ENCODE measurements at places on chromosomes 2 and 18. TPM values are rescaled to one million over a fixed set of nuclear protein-coding genes. Genes with fewer than 3 reads are reported as not detected.
A peak's percentile ranks its signal among the peaks of the same experiment; 100 is the strongest.

DNA sequence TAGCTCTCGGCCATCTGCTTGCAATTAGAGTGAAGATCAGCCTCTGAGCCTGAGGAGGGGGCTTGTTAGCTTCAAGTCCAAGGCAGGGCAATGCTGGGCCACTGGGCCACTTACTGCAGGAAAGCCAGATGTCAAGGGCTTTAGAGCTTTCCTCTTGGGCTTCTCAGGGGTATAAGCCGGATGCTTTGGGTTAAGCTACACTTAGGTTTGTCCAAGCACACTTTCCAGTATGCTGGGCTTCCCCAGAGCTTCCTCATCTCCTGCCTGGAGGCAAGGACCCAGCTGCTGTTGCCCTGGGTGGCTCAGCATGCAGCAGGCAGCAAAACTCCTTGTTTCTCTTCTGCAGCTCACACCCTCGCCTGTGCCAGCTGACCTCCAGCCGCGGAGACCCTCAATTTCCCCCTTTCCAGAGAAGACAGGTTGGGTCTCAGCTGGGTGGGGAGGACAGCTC is 29.0 kb upstream of the ATOH8 start:
- no peak for DNase-seq

- no peak for DNase-seq
These were observed 23.9 kb upstream of the BOD1L2 start for GRCh38 chr18:57122936-57123510.

The PID1 gene
- total RNA-seq: 15.9 TPM

- no peak for DNase-seq
These were observed 872 bp downstream of the RDH14 start for GRCh38 chr2:18559531-18560030.

The HS1BP3 gene
- 13.9 TPM for total RNA-seq

DNA sequence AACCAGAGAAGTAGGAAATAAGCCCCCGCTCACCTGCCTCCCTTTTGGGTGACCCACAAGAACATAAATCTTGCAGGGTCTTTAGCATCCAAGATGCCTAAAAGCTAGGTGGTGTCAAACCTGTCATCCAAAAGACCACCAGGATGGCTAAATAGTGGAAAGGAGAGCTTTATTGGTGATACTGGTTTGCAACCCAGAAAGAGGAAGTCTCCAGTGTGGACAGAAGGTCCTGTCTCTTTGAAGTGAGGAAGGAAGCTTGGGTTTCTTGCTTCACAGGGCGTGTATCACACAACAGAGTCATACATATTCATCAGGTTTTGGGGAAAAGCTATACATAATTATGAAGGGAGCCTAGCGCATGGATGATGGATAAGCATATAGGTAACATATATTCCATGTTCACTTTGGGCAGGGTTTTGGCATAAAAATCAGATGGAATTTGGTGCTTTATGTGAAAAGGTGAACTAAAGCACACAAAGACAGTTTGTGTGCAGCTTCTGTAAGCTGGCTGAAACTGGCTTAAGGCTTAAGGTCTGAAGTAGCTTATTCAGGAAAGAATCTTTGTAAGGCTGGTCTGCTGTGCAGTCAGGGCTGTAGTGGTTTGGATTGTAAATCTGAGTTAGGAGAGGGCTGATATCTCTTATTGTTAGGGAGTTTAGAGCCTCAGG is 102.2 kb upstream of the MSH2 start:
- DNase-seq: no peak

The ADAM23 gene
- not detected for total RNA-seq

The GKN1 gene
- total RNA-seq: not detected

DNA sequence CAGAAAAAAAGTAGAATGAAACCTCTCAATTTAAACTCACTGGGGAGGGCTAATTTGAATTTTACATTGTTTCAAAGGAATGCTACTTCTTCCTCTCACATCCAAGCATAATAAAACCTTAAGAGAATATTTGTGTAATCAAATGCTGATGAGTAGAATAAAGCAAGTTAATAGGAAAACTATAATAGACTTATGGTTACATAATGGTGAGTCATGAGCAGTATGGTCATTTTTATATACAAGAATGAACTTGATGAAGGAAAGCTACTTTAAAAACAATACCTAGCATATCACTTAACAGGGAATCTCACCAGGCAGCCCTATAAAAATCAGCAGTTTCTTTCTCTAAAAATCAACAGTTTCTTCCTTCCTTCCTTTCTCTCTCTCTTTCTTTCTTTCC is 80.3 kb downstream of the VSNL1 start:
- no peak for DNase-seq

DNA sequence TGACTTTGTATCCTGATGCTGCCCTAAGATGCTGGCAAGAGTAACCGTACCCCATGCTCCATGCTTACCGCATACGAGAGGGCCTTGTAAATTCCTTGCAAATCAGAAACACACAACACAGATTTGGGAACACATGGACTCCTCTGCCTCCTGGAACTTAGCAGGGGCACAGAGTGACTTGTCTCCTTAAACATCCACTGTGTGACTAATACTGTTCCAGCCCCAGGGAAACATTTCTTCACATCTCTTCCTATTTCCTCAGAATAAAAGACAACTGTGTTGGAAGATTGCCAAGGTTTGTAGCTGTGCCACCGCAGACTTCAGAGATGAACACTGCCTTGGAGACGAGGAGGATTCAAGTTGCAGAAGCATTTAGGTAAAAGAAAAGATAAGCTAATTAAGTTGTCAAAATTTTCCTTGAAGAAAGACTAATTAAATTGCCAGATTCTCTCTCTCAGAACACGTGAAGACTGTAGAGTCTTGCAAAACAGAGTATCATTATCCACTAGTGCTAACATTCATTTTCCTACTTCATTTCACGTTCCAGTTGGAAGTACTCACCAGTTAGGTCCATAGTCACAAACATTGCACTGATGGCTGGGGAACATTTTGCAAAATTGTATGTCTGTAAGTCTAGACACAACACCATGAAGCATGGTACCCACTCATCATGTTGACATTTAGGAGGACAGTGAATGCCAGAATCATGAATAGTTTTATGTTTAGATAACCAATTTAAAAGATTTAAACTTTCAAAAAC is 188.8 kb downstream of the TSN start:
- DNase-seq: peak; percentile 99

The ERICH2 gene
- total RNA-seq: not detected

DNA sequence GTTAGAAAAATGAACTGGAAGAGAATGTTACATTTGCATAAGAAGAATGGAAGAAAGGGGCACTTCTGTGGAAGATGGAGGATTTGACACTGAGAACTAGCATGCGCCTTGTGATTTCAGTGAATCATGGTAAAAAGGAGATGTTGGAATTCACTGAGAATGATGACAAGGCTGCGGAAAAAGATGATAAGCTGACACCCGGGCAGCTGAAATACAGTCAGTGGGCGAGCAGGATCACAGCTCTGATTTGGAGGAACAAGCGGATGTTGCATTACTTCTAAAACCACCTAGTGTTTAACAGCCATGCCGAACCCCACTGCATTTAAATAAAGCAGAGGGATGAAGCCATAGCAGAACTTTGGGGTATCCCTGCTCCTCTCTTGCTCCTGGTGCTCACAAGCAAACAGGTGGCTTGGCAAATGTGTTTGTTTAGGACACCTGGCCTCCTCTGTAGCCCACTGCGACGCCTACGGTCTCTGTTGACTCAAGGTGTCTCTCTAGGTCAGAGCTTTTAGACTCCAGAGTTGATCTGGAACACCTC is 134.9 kb downstream of the NDUFA10 start:
- no peak for DNase-seq

DNA sequence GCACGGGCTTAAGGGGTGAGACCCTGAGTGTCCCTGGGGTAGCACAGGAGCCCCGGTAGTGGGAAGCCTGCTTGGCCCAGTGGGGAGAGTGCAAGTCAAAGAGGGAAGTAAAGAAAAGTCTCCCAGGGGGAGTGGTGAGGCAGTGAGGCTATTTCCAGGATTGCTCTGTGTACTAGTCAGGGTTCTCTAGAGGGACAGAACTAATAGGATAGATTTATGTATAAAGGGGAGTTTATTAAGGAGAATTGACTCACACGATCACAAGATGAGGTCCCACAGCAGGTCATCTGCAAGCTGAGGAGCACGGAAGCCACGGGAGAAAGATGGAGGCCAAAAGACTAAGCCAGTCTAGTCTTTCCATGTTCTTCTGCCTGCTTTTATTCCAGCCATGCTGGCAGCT is 45.5 kb downstream of the CMPK2 start:
- no peak for DNase-seq

The BBS5 gene
- 3.1 TPM for total RNA-seq

GRCh38 chr18:37661478-37661877 is 95.9 kb upstream of the CELF4 start:
- no peak for DNase-seq

DNA sequence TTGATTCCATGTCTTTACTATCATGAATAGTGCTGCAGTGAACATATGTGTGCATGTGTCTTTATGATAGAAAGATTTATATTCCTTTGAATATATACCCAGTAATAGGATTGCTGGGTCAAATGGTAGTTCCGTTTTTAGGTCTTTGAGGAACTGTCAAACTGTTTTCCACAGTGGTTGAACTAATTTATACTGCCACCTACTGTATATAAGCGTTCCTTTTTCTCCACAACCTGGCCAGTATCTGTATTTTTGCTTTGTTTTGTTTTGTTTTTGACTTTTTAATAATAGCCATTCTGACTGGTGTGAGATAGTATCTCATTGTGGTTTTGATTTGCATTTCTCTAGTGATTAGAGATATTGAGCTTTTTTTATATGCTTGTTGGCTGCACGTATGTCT is 641.6 kb downstream of the SUCLG1 start:
- DNase-seq: no peak

GRCh38 chr2:150983314-150983897 is 278.3 kb downstream of the RBM43 start:
- no peak for DNase-seq

GRCh38 chr2:25615920-25616319 is 57.5 kb downstream of the DTNB start:
- no peak for DNase-seq

The MTCL1 gene
- 9.3 TPM for total RNA-seq

All from RPMI7951 (cell line).